ENCODE measurements at places on chromosomes 12 and 14. TPM values are rescaled to one million over a fixed set of nuclear protein-coding genes. Genes with fewer than 3 reads are reported as not detected.

- DNase-seq: no peak
These were observed 5.8 kb downstream of the JDP2 start for GRCh38 chr14:75433631-75434071.

DNA sequence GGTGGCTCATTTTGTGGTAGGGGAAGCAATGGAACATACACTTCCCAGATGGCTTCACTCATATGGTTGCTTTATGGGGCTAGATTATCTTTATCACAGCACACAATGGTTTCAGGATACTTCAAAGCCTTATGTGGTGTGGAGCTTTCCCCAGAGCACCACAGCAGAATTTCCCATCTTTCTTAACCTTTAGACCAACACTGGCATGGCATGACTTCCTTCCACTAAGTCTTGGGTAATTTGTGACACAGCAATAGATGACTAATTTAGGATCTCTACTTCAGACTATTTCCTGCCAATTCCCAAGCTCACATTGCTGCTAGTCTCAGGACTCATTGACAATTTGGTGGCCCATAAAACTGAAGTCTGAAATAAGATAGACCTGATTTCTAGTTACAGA, 36.9 kb upstream of the DCN start:
- DNase-seq: no peak

Gene SLC7A7
- not detected for total RNA-seq

- DNase-seq: no peak
These were observed 192.3 kb downstream of the BCAT1 start for GRCh38 chr12:24756479-24757024.

Gene PLCZ1
- not detected for total RNA-seq

- DNase-seq: no peak
These were observed 29.9 kb downstream of the CLEC2D start for GRCh38 chr12:9699269-9699897.

- DNase-seq: no peak
These were observed 6.6 kb downstream of the E2F7 start for GRCh38 chr12:77058740-77059139.

Gene SEL1L
- 16.9 TPM for total RNA-seq

GRCh38 chr12:1590221-1590979, 4.0 kb downstream of the FBXL14 start:
- DNase-seq: peak; percentile 31

Gene MYBPC1
- not detected for total RNA-seq

Gene CLEC2A
- total RNA-seq: not detected

GRCh38 chr14:104773505-104774452, 20.8 kb downstream of the SIVA1 start:
- no peak for DNase-seq

Gene VPS37B
- total RNA-seq: 15.0 TPM

DNA sequence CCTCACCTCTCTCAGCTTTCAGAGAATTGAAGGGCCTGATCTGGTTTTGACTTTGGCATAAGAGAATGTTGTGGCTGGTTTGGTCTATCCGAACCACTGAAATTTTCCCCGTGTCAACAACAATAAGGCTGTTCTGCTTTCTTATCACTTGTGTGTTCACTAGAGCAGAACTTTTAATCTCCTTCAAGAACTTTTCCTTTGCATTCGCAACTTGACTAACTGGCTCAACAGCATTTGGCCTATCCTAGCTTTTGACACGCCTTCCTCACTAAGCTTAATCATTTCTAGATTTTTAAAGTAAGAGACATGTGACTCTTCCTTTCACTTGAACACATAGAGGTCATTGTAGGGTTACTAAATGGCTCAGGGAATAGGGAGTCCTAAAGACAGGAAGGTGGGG, 25.9 kb upstream of the EDDM3A start:
- DNase-seq: no peak

DNA sequence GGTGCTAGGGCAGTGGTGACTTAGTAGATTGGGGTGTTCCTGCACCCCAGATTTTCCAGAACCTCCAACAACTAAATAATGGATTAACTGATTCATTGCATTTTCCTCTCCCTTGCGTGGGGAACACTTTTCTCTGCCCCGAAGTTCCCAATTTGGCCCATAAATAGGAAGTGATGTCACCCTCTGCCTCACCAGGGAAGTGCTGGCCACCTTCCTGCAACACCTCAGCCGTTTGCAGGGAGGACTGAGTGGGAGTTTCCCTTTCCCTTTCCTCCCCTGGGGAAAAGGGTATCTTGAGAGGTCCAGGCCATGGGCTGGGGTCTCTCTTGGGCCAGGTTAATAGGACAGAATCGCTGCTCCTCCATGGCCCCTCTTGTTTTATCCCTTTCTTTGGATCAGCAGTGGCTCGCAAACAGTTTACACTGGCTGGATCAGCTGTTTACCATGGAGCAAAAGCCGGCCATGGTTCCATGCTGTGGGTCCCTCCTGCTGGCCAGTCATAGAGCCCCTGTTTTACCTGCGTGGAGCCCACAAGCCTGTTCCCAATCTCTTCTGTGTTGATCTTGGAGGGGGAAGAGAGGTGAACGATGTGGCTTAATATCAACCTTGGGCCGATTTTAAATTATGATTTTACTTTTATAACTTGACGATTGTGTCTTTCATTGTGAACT, 91.6 kb upstream of the VRK1 start:
- DNase-seq: peak; percentile 19

Gene KLRG1
- 2.1 TPM for total RNA-seq

GRCh38 chr14:102909911-102910310, 12.6 kb upstream of the AMN start:
- no peak for DNase-seq

Gene ZDHHC17
- 28.6 TPM for total RNA-seq

DNA sequence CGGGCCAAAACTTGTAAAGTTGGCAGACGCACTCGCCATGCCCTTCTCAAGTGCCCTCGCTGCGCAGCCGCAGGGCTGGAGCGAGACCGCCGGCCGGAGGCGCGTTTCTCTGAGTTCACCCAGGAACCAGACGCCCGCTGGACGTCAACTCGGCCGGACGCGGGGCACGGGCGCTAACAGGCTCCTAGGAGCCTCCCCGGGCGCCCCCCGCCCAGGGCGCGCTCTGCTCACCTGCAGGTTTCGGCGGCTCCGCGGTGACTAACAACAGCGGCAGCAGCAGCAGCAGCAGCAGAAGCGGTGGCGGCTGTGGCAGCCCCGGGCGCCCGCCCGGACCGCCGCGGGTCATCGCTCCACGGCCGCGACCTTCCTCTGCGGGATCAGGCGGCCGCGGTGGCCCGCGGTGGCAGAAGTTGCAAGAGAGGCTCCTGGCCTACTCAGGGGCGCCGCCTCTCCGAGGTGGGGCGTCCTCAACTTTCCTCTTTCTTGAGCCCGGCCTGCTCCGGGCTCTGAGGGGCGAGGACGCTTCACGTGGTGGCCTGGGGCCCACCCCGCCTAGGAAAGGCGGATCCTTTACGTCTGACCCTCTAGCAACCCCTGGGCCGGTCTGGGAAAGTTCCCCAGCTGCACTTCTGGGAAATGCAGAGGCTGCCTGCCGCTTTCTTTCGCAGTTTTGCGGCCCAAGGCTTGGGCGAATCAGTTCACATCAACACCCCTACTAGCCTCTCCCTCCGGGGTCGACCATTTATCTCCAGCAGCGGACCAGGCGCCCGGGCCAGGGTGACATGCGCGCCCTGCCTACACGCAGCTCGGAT, at the start of gene PLBD1:
PLBD1 (minus strand) TSS at position 533 of the 812 bp plus-strand sequence; CDS start at position 346, 187 bp downstream.
- peak; percentile 73 for DNase-seq

DNA sequence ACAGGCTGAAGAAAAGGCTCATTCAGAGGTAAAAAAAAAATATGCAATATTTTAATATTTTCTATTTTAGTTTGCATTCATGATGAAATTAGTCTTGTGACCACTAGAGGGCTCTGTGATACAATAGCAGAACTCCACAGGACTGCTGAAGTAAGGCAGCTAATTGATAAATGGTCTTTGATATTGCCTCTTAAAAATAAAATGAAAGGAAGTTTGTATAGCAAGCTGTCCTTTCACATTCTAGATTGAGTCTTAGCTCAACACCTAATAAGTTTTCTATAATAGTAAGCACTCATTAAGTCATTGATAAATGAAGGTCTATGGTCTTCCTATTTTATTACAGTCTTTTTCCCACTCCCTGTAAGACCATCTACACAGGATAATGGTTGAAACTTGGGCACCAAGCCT, 315.7 kb downstream of the NAV3 start:
- no peak for DNase-seq

GRCh38 chr12:13609894-13610679, 371.3 kb downstream of the GRIN2B start:
- no peak for DNase-seq

DNA sequence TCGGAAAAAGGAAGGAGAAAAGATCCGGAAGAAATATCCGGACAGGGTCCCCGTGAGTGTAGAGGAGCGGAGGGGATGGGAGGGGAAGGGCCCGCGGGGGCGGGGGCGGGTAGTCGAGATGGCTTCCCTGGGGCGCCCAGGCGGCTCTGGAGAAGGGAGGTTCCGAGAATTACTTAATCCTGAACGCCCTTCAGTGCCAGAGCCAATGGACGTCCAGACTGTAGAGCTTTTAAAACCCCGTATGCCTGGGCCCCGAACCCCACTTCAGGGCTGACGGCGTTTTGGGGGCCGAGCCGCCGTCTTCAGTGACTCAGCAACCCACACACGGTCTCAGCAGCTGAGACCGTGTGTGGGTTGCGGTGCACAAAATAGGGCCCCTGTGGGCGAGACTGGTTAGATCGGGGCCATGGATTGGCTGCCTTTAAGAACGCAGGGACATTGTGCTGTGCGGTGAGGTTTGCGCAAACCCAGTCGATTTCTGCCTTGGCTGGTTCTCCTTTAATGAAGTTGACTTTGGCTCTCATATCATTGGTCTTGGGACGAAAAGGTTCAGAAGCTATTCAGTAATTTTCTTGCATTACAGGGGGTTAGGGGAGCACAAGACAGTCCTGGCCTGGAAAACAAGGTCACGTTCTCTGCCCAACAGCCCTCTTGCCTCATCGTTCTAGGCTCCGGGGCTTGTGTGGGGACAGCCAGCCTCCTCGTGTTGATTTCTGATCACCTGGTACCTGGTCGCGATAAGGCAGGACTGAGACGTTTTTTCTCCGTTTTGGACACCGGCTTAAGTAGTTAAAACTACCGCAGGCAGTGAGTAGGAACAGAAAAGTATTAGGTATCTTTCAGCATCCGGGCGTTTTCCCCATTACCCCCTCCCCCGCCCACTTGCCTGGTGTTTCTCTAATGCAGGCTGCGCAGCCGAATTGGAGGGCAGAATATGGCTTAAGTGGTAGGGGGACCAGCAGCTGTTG, 775 bp downstream of the GABARAPL1 start:
- DNase-seq: peak; percentile 60

DNA sequence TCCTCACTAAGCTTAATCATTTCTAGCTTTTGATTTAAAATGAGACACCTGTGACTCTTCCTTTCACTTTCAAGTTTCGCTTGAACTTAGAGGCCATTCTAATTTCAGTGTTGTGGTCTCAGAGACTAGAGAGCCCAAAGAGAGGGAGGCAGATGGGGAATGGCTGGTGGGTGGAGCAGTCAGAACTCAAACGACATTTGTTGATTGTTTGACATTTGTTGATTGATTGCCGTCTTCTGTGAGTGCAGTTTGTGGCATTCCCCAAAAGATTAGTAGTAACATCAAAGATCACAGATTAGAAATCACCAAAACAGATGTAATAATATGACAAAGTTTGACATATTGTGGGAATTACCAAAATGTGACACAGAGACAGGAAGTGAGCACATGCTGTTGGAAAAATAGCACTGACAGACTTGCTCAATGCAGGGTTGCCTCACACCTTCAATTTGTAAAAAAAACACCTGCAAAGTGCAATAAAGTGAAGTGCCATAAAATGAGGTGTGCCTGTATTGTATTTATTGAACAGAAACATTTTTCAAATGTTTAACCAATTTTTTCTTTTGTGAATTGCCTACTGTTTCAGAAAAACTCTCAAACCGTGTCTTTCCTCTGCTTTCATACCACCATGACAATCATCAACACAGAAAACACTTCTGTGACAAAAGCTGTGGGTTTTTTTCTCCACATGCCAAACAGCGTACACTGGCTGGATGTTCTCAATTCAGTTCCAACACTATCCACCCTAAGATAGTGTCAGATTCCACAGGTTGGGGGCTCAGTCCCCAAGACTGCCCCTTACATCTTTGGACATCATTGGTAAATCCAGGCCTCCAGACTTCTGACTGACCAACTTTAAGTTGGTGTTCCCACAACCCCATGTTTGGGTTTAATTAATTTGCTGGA, 376.3 kb upstream of the RGS6 start:
- no peak for DNase-seq

DNA sequence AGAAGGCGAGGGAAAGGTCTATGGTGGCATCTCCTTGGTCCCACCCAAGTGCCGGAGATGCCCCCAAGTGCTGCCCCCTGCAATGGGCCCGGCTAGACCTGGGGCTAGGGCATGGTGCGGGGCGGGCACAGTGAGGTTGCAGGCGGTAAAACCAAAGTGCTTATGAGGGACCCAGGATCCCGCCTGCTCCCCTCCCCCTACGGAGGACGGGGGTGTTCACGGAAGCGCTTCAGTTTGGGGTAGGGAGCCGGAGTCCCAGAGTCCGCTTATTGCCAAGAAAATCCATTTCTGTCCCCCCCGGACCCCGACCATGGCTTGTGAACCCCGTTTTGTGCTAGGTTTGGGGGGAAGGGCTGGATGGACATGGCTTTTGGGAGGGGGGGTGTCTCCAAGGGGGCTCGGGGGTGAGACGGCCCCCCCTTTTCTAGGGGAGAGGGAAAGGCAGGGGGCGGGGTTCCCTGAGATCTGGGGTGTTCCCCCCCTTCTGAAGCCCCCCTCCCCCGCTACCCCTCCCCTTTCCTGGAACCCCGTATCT, 5.4 kb upstream of the GPR84 start:
- DNase-seq: no peak

GRCh38 chr14:76844223-76844622, 18.0 kb downstream of the LRRC74A start:
- DNase-seq: peak; percentile 72

GRCh38 chr12:43105426-43105981, 446.5 kb downstream of the ADAMTS20 start:
- DNase-seq: no peak

Gene ZNF891
- 0.10 TPM for total RNA-seq

Gene PPFIA2
- not detected for total RNA-seq

- no peak for DNase-seq
These were observed 68.5 kb downstream of the NKX2-1 start for GRCh38 chr14:36451310-36452065.
